Stomach (tissue), 19 donors: ENCODE measurements at places on chromosomes 11 and 22. TPM values are rescaled to one million over a fixed set of nuclear protein-coding genes. Genes with fewer than 3 reads are reported as not detected.

DNA sequence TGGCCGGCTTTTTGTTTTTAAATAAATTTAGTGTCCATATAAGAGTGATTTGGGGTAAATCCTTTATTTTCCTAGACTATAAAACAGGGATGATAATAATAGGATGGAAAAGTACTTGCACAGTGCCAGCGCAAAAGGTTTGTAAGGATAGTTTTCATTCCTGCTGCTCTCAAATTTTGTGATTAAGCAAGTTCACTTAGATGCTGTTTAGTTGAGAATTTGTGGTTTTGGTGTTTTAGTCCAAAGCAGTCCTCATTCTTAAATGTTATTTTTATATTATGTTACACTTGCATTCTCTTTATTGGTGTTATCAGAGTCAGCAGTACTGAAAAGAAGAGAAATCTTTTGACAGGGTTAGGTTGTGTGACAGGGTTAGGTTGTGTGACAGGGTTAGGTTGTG, 47.9 kb downstream of the PPP6R3 start:
- no peak for DNase-seq

The OR10A2 gene
- total RNA-seq, result not detected

DNA sequence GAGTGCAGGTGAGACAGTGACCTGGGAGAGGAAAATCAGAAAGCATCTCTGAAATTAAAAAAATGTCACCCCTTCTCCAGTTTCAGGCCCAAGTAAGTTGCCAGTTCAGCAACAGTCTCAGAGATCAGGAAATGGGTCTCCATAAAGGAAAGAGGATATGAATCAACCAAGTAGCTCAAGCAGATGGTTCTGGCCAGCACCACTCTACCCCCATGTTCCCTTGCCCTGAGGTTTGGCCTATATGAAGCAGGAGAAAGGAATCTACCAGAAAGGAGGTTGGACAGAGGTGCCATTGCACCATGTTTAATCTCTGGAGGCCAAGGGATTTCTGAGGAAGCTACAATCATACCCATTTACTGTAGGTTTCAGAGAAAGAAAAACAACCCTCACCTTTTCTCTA, 7.7 kb downstream of the FZD4 start:
- DNase-seq, result no peak

GRCh38 chr11:45881708-45882368, 3.6 kb upstream of the MAPK8IP1 start:
- DNase-seq, result no peak

DNA sequence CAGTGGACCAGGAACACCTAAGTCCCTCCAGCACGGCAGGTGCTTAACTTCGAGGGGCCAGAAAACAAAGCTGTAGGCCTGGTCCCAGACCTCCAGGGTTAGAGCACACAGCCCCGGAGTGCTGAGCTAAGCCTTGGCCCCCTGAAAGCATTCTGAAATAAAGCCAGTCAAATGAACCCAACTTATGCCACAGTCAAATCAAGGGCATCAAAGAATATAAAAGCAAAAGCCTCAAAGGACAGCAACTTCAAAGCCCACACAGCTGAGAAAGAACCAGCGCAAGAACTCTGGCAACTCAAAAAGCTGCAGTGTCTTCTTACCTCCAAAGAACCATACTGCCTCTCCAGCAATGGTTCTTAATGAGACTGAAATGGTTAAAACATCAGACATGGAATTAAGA, 39.1 kb downstream of the TMEM123 start:
- DNase-seq, result no peak
